ENCODE measurements at places on chromosomes 4 and X. TPM values are rescaled to one million over a fixed set of nuclear protein-coding genes. Genes with fewer than 3 reads are reported as not detected.

DNA sequence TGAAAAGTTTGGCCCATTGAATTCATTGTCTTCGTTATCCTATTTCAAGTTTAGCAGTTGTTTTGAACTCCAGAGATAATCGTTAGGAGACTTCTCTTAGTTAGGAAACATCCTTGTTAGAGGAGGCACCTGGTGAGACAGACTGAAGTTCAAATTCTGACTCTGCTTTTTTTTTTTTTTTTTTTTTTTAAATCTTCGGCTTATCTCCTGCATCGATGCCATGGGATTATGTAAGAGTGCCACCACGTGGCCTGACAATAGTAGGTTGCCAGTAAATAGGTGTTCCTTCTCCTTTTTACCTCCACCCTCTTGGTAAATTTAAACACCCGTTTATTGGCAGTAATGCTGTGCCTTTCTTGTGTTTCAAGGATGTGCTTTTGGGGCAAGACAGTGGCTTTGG, 149.3 kb downstream of the SOWAHB start:
- H3K27ac ChIP-seq, result no peak overlapping the region
- no peak overlapping the region for H3K4me3 ChIP-seq
- no peak for DNase-seq

The MAGEA3 gene
- not detected for polyA plus RNA-seq

DNA sequence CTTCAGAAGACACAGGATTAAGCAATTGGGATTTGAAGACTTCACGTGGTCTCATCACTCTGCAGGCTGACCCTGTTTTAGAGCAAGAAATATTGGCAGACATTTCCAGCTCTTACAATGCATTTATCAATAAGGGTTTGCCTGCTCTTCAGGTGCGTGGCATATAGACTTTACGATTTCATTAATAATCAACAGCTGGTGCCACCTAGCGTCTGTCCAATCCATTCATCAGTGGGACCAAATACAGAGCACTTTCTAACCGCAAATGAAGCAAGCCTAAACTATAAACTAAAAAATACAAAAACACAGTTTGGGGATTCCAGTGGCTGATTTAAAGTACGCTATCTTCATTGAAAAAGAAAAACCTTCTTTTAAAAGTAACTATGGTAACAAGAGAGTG, 125.4 kb upstream of the DMD start:
- no peaks in the 10 kb centered on the region for H3K27me3 ChIP-seq
- no peaks in the 10 kb centered on the region for H3K36me3 ChIP-seq
- H3K27ac ChIP-seq, result no peak overlapping the region
- DNase-seq, result peak; percentile 9
- H3K4me1 ChIP-seq, result no peaks in the 10 kb centered on the region
- no peak overlapping the region for H3K4me3 ChIP-seq

- H3K4me1 ChIP-seq, result peaks cover 3% of the 10 kb centered on the region
- peaks cover 3% of the 10 kb centered on the region for H3K36me3 ChIP-seq
- H3K27ac ChIP-seq, result peak overlapping the region; percentile 87
- DNase-seq, result peak; percentile 54
Measured at GRCh38 chrX:63754136-63754859, 30.7 kb downstream of the ARHGEF9 start.

- H3K27me3 ChIP-seq, result no peaks in the 10 kb centered on the region
- H3K4me1 ChIP-seq, result no peaks in the 10 kb centered on the region
- no peak overlapping the region for H3K4me3 ChIP-seq
- no peak overlapping the region for H3K27ac ChIP-seq
- no peak for DNase-seq
- H3K36me3 ChIP-seq, result no peaks in the 10 kb centered on the region
Measured at GRCh38 chr4:141473952-141474351, 162.4 kb upstream of the IL15 start.
